Vein endothelial cell (primary cell): ENCODE measurements at places on chromosomes 1 and 21. TPM values are rescaled to one million over a fixed set of nuclear protein-coding genes. Genes with fewer than 3 reads are reported as not detected.

ACTN2 gene
- under 0.01 and 0.38 TPM in 2 replicates for total RNA-seq

IFI16 gene
- 82.3 and 150 TPM in 2 replicates for total RNA-seq

SELP gene
- total RNA-seq = 14.8 and 65.7 TPM in 2 replicates

LPAR3 gene
- total RNA-seq = not detected in 2 replicates
